Naive thymus-derived CD8-positive, alpha-beta T cell (primary cell): ENCODE measurements at places on chromosomes 12 and 14. TPM values are rescaled to one million over a fixed set of nuclear protein-coding genes. Genes with fewer than 3 reads are reported as not detected.

GRCh38 chr12:31740628-31741027 lies 11.8 kb upstream of the AMN1 start:
- DNase-seq = no peak
- H3K27ac ChIP-seq = peak overlapping the region; percentile 57
- no peaks in the 10 kb centered on the region for H3K27me3 ChIP-seq
- no peaks in the 10 kb centered on the region for H3K36me3 ChIP-seq
- H3K4me1 ChIP-seq = peaks cover 74% of the 10 kb centered on the region

DNA sequence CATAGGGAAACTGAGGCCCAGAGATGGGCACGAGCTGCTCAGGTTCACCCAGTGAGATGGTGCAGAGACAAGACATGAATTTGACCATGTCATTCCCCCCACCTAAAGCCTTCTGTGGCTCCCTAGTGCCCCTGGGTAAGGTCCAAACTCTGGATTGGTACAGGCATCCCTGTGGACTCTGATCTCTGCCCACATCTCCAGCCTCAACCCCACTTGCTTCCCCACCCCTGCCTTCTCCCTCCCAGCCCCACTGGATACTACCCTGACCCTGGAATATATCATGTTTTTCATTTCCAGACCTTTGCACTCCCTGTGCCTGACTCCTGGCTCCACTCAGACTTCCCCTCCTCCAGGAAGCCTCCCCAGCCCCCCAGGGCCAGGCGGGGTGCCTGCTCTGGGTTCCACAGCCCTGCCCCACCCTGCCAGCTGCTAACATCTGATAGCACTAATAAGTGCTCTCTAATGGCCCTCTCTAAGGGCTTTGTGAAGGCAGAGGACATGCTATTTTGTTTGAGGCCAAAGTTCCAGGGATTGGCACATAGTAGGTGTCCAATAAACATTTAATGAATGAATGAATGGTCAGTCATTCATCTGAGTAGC lies 1.1 kb upstream of the SDSL start:
- H3K27me3 ChIP-seq = peaks cover 6% of the 10 kb centered on the region
- peaks cover 7% of the 10 kb centered on the region for H3K4me1 ChIP-seq
- H3K4me3 ChIP-seq = no peak overlapping the region

DNA sequence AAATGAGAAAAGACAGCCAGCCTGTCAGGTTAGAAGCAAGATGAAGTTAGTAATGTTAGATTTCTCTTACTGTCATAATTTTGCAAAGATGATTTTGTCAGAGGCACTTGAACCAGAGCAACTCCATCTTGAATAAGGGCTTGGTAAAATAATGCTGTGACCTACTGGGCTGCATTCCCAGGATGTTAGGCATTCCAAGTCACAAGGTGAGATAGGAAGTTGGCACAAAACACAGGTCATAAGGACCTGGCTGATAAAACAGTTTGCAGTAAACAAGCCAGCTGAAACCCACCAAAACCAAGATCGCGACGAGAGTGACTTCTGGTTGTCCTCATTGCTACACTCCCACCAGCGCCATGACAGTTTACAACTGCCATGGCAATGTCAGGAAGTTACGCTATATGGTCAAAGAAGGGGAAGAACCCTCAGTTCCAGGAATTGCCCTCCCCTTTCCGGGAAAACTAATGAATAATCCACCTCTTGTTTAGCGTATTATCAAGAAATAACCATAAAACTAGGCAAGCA lies 1313.5 kb upstream of the TMEM132C start:
- no peaks in the 10 kb centered on the region for H3K4me1 ChIP-seq
- H3K27me3 ChIP-seq = peaks cover 3% of the 10 kb centered on the region
- no peaks in the 10 kb centered on the region for H3K36me3 ChIP-seq
- H3K4me3 ChIP-seq = no peak overlapping the region

DNA sequence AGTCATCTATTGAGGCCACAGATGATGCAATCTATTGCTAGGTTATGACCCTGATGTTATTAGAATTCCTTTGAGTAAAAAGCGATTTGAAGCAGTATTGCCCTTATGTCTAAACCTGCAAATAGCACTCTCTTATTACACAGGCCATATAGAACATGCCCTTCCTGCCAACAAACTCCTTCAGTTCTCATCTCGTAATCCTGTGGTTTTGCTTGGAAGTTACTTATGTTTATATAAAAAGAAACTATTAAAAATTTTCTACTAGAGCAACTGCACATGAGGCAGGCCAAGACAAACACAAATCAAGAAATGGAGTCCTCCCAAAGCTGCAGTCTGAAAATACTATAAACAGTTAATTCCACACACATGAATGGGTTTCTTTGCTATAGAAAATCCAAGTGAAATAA lies 1200.2 kb downstream of the LRFN5 start:
- no peak overlapping the region for H3K27ac ChIP-seq
- H3K4me1 ChIP-seq = no peaks in the 10 kb centered on the region
- no peaks in the 10 kb centered on the region for H3K36me3 ChIP-seq
- no peaks in the 10 kb centered on the region for H3K27me3 ChIP-seq

DNA sequence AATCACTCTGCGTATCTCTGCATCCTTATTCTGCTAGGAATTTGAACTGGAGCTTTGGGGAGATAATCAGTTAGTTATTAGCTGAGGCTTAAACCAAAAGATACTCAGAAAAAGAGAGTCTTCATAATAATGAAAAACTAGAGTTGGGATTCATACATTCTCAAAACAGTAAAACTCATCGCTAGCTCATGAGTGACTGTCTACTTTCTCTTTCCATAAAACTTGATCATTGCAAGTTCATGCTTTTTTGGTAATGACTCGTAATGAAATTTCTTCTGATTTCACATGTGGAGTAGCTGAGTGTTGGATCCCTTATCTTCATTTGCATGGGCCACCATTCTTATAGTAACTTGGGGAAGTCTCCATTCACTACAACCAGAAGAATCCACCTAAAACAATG lies 397.7 kb downstream of the PDZRN4 start:
- H3K27ac ChIP-seq = no peak overlapping the region
- no peaks in the 10 kb centered on the region for H3K27me3 ChIP-seq
- H3K4me3 ChIP-seq = no peak overlapping the region
- no peaks in the 10 kb centered on the region for H3K36me3 ChIP-seq

DNA sequence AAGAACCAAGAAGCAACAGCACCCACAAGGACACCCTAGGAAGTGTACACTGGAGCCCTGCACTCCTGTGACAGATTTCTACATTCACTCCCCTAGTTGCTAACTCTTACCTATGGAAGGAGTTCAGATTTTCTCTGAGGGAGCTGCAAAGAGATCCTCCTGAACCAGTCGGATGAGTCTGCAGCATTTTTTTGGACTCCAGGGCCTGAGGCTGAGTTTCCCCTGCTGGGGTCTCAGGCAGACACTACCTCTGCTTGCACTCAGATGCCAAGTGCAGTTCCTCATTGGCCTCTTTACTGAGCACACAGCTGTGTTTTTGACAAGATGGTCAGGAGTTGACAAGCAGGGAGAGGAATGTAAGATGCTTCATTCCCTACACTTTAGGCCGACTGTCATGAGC lies 153.2 kb upstream of the RBM19 start:
- no peak for DNase-seq
- no peaks in the 10 kb centered on the region for H3K4me1 ChIP-seq
- H3K4me3 ChIP-seq = no peak overlapping the region
- peaks cover 8% of the 10 kb centered on the region for H3K27me3 ChIP-seq
- no peak overlapping the region for H3K27ac ChIP-seq

DNA sequence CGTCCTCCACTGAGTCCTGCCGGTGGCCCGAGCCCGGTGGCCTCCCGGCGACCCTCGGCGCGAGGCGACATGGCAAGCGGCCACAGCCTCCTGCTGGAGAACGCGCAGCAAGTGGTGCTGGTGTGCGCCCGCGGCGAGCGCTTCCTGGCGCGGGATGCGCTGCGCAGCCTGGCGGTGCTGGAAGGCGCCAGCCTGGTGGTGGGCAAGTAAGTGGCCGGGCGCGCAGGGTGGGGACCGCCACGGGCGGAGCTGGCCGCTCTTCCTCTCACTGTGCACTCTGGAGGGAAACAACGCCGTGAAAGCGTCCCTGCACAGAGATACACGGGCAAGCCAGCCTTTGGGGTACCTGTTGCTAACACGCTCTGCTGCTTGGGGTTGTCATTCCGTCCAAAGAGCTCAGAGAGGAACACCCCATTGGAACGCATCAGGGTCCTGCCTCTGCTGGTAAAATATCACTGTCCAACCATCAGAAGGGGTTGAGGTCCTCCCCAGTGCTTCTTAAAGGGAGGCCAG lies at the start of gene AMDHD1:
Gene AMDHD1 (plus strand): TSS at position 2 of the 513 bp plus-strand sequence. CDS start 68 bp downstream, at position 70.
- H3K4me3 ChIP-seq = peak within 1 kb of the TSS; percentile 97
- peaks cover 9% of the 10 kb centered on the region for H3K4me1 ChIP-seq
- peak within 1 kb of the TSS; percentile 95 for H3K27ac ChIP-seq
- H3K27me3 ChIP-seq = no peaks in the 10 kb centered on the region
- DNase-seq = peak; percentile 64
- H3K36me3 ChIP-seq = no peaks in the 10 kb centered on the region

COA8 gene
- polyA plus RNA-seq = 47.3 TPM

ALX1 gene
- not detected for polyA plus RNA-seq

RNF212B gene
- polyA plus RNA-seq = not detected

TMEM119 gene
- polyA plus RNA-seq = 0.21 TPM

ADIPOR2 gene
- 3.0 TPM for polyA plus RNA-seq
